Tongue (tissue), 3 donors: ENCODE measurements at places on chromosomes 4 and X. TPM values are rescaled to one million over a fixed set of nuclear protein-coding genes. Genes with fewer than 3 reads are reported as not detected.
A peak's percentile ranks its signal among the peaks of the same experiment; 100 is the strongest.

DNA sequence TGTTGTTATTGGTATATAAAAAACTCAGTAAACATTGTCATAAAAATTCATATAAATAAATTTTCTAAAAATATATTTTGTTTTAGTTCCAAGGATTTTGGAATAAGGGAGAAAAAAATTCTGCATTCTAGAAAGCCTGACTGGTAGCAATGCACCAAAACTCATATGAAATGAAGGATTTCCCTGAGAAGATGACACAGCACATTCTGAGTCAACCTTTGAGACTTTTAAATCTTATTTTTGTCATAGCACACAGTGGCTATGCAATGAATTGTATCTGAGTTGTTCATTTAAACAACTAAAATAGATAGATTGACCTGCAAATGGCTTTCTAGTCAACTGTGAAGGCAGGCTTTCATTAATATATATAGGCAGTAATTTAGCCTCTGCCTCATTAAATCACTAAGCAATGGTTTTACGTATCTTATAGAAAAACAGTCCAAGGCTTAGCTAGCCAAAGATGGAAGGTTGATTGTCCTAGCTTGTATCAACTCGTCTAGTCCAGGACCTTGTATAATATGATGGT, 239.1 kb upstream of the NEIL3 start:
- no peak for DNase-seq

DNA sequence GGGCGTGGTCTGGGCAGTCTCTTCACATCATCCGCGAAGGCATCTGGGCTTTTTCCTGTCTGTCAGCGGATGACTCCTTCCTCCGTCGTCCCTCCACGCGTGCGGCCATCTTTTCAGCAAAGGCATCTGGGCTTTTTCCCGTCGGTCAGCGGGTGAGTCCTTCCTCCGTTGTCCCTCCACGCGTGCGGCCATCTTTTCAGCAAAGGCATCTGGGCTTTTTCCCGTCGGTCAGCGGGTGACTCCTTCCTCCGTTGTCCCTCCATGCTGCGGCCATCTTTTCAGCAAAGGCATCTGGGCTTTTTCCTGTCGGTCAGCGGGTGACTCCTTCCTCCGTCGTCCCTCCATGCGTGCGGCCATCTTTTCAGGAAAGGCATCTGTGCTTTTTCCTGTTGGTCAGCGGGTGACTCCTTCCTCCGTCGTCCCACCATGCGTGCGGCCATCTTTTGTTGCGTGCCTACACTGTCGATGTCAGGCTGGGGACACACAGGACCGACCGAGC, 12.3 kb upstream of the TMEM271 start:
- no peak for DNase-seq

- no peak for DNase-seq
These were observed 9.4 kb downstream of the SLC2A9 start for GRCh38 chr4:10011885-10012284.

DNA sequence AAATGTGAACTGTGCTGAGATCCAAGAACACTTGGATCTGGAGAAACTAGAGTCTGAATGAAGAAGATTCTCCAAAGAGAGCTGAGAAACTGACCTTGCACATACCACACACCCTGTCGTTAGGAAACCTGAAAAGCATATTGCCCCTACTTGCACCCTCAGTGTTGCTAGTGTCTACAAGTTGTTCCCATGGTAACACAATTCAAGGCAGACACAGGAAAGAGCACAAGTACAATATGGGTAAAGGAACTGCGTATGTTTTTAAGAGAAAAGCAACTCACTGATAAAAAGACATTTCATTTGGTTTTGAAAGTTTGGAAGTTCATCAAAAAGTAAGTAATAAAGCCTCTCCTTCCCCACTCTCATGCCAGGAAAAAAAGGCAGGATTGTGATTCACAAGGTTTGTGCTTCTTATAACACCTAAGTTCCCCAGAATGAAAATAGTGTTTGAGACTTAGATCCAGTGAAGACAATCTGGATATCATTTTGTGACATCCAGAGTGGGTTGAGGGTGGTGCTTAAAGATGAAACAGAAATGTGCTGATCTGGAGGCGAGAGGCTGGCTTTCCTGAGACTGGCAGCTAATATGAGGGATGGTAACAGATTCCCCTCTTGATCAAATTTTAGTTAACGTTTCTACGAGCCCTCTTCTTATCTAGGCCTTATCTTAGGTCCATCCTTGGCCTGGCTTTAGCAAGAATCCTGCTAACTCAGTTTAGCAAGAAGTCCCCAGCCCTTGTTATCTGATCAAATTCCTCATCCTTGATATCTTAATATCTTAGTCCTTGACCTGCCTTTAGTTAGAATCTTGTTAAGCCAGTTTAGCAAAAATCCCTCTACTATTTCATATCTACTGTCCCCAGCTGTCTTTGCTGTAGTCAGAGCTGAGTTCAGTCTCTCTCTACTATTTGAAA, 42.3 kb downstream of the NIPAL1 start:
- no peak for DNase-seq

DNA sequence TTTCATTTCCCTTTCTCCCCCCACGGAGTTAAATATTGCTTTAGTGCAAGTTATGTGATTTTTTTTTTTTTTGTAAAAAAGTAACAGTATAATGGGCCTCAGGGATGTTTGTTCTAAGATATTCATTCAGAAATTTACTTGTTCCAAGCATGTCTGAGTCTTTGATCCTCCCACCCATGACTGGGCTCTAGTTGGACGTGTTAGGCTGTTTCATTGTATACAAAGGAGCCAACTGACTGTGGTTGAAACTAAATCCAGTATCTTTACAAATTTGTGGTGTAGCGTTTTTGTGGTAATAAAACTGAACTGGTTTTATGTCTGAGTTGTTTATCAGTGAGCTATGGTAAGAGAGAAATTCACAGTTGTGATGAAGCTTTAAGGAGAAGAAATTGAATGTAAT, 74.1 kb downstream of the DOCK11 start:
- no peak for DNase-seq

GRCh38 chrX:22325096-22325495, 52.4 kb downstream of the CBLL2 start:
- DNase-seq: peak; percentile 16

- DNase-seq: no peak
These were observed 12.5 kb upstream of the RAB28 start for GRCh38 chr4:13496605-13497004.

- no peak for DNase-seq
These were observed 257.1 kb downstream of the CAMK2D start for GRCh38 chr4:113504422-113504821.

GRCh38 chr4:26899991-26900390, 39.4 kb downstream of the STIM2 start:
- DNase-seq: no peak

DNA sequence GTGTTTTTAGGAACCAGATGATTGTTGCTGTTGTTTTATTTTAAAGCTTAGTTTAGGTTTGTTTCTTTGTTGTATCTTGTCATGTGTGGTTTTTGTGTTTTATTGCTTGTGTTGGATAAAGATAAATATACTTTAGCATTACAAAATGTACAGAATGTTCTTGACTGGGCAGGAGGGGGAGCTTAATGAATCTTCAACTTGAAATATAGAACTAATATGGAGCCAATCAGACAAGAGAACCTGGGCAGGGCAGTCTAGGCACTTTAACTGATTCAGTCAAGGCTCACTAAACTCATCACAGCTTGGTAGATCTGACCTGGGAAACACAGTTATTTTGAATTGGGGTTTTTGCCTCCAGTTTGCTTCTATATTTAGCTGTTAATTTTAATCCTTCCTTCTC, 304.2 kb downstream of the ARHGAP24 start:
- DNase-seq: peak; percentile 71

GRCh38 chr4:177232473-177232872, 77.2 kb upstream of the NEIL3 start:
- no peak for DNase-seq

DNA sequence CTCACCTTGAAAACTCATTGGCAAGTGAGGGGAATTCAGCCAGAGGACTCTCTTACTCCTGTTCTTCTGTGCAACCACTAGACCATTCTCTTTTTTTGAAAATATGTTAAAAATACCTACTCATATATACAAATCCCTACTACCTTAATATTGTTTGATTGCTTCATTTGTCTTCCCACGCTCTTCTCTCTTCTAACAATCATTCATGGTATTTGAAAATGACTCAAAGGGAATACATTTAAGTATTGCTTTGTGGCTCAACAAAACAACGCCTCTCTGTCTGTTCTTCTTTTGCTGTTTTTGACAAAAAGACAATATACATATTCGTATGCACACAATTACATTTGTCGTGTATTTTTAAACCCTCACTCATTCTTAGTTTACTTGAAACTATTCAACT, 589.4 kb downstream of the ANKRD50 start:
- DNase-seq: no peak

GRCh38 chrX:129359269-129359668, 164.0 kb downstream of the SMARCA1 start:
- DNase-seq: no peak

ASB12 gene
- 5.7 TPM for total RNA-seq

CLDN24 gene
- not detected for total RNA-seq

UGT2B7 gene
- 0.92 TPM for total RNA-seq

EDNRA gene
- total RNA-seq: 34.5 TPM

RNF128 gene
- 4.4 TPM for total RNA-seq
